ENCODE measurements at places on chromosomes 16 and 17. TPM values are rescaled to one million over a fixed set of nuclear protein-coding genes. Genes with fewer than 3 reads are reported as not detected.

Gene MT2A
- total RNA-seq, result 5.6 TPM

Gene UMOD
- not detected for total RNA-seq

Gene C16orf78
- total RNA-seq, result not detected

Gene FBXO39
- 0.33 TPM for total RNA-seq

Gene CNGB1
- total RNA-seq, result 6.5 TPM

Gene KRTAP4-5
- not detected for total RNA-seq

Gene LGALS9B
- total RNA-seq, result not detected

Gene HID1
- 16.5 TPM for total RNA-seq

Gene GSPT1
- 60.4 TPM for total RNA-seq

Gene CBFB
- total RNA-seq, result 59.4 TPM

Gene HEATR9
- not detected for total RNA-seq

Gene ABCA10
- 21.4 TPM for total RNA-seq

Gene KCTD19
- total RNA-seq, result 0.50 TPM

Gene PABPN1L
- total RNA-seq, result not detected

Gene KLHL36
- total RNA-seq, result 30.1 TPM

Gene PDIA2
- total RNA-seq, result 8.0 TPM

Gene TEKT1
- 2.9 TPM for total RNA-seq

Gene KRTAP1-5
- not detected for total RNA-seq

Gene SLC5A10
- not detected for total RNA-seq

Gene TEKT5
- total RNA-seq, result 0.28 TPM

Gene ARRB2
- total RNA-seq, result 33.9 TPM

Gene ZP2
- total RNA-seq, result 0.20 TPM

Gene RNF167
- 23.5 TPM for total RNA-seq

Gene MT1F
- 4.5 TPM for total RNA-seq

Gene CCL8
- total RNA-seq, result 0.72 TPM

Gene STX1B
- 16.0 TPM for total RNA-seq

Gene APOBR
- 0.17 TPM for total RNA-seq

Gene NOG
- total RNA-seq, result 7.5 TPM

Gene BTBD17
- total RNA-seq, result 9.4 TPM

Gene UBFD1
- total RNA-seq, result 58.1 TPM

All from spinal cord (tissue), 10 donors.